ENCODE measurements at places on chromosomes 7 and 10.

DNA sequence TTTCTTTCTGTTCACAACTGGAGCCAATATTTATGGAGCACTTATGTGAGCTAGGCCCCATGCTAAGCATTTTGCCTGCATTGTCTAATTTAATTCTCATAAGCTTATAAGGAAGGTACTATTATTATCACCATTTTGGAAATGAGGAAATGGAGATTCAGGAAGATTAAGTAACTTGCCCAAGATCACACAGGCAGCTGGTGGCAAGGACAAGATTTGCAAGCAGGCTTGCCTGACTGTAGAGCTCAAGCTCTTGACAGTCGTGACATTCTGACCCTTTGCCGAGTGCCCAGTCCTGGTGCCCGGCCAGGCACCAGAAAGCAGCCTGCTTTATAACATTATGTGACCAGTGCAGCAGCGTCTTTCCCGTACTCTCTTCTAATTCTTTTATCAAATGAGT lies 38.2 kb downstream of the WNT2 start:
- no peak for DNase-seq

DNA sequence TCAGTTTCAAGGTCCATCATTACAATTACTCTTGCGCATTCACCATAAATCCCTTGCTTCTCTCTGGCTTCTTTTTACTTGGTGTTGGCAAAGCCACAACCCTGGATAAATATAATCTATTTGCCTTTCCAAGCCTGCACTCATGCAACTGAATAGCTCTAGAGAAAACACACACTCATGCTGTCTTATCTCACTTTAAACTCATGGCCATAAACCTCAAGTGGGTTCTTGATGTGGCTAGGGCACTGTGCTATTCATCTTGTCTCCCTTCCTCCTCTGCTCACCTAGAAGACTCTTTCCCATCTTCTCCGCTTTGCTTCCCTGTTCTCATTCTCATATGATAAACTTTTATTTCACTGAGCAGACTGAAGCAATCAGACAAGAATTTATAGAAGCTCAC lies 165.4 kb upstream of the MTPN start:
- no peak for DNase-seq

DNA sequence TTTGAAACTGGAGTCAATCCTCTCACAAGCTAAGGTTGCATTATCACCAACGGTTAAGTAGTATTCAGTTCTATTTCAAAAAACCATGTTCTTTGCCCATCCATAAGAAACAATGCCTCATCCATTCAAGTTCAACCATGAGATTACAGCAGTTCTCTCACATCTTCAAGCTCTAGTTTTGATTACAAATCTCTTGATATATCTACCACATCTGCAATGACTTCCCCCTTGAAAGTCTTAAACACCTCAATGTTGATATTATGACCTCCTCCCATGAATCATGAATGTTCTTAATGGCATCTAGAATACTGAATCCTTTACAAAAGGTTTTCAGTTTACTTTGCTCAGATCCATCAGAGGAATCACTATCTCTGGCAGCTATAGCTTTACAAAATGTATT lies 81.8 kb downstream of the JMJD1C start:
- no peak for DNase-seq

DNA sequence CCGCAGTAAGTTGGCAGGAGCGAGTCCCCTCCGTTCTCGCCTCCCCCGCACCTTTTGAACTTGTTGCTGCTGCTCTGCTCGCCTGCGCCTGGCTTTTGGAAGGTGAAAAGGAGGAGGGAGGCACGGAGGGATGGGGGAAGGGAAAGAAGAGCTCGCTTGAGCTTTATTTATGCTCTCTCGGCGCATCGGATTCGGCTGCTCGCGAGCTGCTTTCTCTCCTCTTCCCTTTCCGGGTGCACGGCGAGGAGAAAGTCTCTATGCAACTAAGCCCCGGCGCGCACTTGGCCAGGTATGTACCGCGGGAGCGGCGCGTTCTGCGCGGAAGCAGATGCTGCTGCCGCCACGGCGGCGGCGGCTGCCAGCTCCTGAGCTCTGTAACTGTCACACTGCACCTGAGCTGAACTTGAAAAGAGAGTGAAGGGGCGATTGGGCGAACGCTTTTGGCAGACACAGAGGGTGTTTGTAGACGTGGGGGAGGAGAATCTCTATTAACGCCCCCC lies 551 bp downstream of the KCND2 start:
- DNase-seq, result no peak

GRCh38 chr10:92800134-92800733 lies 48.1 kb upstream of the EXOC6 start:
- DNase-seq, result no peak

DNA sequence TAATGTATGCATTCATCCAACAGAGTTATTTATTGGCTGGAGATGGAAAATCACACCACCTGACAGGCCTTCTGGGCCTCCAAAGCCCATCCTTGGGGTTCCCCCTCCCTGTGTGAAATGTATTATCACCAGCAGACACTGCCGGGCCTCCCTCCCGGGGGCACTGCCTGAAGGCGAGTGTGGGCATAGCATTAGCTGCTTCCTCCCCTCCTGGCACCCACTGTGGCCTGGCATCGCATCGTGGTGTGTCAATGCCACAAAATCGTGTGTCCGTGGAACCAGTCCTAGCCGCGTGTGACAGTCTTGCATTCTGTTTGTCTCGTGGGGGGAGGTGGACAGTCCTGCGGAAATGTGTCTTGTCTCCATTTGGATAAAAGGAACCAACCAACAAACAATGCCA lies 15.3 kb downstream of the TACR2 start:
- no peak for DNase-seq

DNA sequence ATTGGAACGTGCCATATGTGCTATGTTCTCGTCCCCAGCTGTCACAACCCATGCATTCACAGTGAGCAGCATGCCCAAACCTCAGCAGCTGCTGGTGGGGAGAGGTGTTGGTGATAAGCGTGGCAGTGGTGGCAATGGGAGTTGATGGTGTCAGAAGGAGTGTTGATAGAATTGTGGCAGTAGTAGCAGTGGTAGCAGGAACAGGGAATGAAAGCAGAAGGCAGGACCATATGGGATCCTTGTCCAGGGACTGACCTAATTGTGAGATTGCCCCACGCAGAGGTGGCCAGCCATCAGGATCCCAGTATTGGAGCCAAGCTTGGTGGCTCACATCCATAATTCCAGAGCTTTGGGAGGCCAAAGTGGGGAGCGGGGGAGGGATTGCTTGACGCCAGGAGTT lies 276.3 kb downstream of the GALNT17 start:
- DNase-seq, result no peak

DNA sequence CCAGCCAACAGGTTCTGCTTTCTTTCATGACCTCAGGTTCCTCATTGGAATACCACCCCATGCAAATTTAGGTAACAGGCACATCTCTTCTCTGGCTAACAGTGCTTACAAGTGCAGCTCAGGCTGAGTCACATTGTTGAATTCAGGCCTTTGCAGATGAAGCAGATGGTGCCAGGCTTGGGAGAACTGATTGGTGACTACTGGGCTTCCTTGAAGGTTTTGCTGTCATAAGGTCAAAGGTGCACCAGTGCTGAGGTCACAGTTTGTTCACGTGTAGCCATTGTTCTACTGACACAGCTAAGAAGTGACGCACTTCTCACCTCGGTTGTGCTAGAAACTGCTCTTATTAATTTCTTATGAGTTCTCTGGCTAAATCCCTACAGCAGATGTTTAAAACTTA lies 128.6 kb upstream of the BMPER start:
- no peak for DNase-seq

- peak; percentile 94 for DNase-seq
Observed at GRCh38 chr10:86970162-86970981, 2.1 kb downstream of the ADIRF start.

DNA sequence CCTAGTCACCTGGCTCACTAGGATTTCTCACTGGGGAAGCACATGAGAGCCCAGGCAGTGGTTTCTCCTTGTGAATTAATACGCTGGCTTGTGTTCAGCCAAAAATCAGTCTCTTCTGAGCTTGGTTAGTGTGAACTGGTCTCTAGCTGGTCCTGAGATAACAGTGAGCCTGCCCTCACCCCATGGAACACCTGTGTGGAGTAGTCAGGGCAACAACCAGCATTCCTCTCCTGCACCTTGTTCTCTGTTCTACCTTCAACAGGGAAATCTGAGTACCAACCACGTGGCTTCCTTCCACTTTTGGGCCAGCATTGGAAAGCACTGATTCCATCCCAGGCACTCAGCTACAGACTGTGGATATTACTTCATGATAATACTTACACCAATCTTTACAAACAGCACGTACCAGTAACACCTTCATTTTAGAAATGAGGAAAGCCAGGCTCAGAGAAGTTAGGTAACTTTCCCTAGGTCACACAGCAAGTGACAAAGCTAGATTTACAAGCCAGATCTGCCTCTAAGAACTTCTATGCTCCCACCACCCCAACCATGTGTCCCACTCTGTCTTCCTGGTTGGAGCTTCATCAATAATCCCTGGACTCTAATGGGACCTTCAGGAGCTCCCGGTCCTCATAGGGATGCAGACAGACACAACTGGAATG lies 106.6 kb downstream of the GRID1 start:
- DNase-seq, result no peak

DNA sequence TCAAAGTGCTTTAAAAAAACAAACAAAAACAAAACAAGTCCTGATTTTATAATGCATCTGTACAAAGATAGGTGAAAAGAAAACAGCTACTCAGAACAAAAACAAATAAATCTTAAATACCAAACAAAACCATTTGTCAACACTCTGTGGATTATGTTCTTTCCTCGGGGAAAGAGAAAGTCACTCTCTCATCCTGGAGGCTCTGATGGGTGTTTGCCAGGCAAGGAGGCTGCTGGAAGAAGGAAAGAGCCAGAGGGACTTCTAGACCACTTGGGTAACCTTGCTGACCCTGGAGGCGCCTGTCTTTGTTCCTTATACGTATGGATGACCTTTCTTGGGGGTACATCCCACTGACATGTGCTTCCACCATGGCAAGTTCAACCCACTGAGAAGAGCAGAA lies 92.8 kb downstream of the ZRANB1 start:
- DNase-seq, result no peak

- no peak for DNase-seq
Observed at GRCh38 chr7:37534893-37535610, 86.4 kb upstream of the ELMO1 start.

- DNase-seq, result peak; percentile 84
Observed at GRCh38 chr10:50624866-50625501, 1.2 kb upstream of the SGMS1 start.

DNA sequence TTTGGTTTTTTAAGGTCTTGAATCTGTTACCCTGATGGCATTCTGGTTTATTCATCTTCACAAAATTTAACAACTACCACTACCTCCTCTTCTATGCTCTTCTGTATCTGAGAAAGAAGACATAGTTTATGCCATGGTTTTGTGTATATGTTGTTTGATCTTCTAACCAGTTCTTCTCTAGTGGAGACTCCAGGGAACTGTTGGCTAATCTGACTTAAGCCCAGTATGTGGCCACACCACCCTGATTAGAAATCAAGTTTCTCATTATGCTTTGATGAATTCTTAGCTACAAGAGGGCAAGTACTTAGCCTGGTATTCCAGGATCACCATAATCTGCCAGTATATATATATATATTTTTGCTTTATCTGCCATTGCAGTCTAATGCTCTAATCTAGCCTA lies 99.5 kb upstream of the MXI1 start:
- no peak for DNase-seq

DNA sequence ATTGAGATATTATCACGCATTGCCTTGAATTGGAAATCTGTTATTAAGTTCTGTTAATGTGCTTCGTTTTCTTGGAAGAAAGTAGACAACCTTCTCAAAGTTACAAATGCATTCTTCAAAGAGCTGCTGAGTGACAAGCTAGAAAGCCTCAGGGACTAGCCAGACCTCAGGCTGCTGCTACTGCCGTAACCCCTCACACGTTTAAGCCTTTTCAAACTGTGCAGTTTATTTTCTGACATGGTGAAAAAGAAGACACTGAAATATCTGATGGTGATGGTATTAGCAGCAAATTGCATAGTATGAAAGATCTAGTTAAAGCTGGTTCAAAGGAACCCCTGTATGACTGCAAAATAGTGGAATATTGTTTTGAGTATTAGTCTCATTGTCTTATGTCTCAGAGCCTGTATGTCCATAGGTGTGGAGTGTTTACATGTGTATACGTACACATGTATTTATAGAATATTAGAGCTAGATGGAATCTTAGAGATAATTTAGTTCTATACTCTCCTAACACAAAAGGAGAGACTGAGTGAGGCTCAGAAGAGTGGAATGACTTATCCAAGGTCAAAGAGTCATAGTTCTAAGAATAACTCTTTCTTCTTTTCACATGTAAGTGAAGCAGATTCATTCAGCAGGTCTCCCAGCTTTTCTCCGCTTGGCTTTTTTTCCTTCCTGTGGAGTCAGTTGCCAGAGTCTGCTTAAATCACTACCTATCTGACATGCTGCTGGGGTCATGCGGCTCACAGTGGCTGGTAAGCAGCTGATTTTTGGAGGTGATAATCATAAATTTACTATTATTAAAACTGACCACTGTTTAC lies 431.9 kb downstream of the PLXDC2 start:
- DNase-seq, result no peak

DNA sequence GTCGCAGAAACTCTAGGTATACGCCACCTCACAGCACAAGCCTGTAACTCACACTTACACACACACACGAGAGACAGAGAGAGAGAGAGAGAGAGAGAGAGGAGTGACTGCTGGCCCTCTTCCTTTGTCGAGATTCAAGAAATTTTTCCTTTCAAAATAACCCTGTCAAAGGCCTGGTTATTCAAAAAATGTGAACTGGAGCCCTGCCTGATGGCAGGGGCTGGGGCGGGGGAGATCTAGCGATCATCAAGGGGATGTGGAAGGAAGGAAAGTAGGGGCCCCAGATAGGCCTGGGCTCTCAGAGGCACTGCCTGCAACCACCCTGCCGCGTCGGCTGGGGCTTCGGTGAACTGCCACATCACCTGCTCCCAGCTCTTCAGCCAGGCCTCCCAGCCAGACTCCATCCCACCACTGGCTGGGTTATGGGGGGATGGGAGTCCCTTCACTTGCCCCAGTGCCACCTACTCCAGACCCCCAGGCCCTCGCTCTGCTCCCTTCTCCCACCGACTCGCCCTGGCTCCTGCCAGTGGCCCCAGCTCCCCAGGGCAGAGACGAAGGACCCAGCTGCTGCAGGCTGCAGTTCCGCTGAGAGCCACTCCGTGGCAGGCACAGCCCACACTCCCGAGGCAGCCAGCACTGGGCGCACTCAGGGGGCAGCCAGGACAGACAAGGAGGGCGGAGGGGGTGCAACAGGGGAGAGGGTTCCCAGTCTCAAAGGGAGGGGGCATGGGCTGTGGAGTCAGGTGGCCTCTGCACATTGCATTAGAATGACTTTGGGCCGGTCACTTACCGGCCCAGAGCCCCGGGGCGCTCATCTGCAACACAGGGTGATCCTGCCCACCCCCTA lies 15.3 kb downstream of the KCNH2 start:
- no peak for DNase-seq
